ENCODE measurements at places on chromosomes 1 and 21. TPM values are rescaled to one million over a fixed set of nuclear protein-coding genes. Genes with fewer than 3 reads are reported as not detected.

GRCh38 chr1:192808518-192809306 lies at the start of gene RGS2:
Gene RGS2, plus strand, starts transcription at chr1:192809039. Its CDS starts 33 bp downstream, at chr1:192809072.
- DNase-seq: peak; percentile 83

DNA sequence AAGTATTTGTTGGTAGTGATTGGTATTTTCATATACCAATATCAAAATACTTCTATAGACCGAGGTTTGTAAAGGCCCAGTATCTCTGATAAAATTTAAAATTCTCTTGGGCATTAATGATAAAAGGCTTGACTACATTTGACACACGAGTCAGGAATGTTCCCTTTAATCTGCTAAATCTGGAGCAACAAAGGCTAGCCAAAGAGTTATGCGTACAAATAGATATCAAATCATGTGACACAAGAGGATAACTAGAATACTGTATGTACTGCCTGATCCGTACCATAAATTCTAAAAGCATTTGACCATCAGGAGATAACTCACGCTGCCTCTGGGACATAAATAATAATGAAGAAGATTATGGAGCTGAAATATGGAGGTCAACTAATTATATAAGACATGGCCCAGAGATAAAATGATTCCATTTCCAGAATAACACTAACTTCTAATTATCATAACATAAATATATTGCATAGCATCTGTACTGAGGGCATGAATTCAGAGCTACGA lies 64.2 kb upstream of the SH3GLB1 start:
- no peak for DNase-seq

- no peak for DNase-seq
Observed at GRCh38 chr1:46996659-46997281, 26.7 kb upstream of the CYP4X1 start.

DNA sequence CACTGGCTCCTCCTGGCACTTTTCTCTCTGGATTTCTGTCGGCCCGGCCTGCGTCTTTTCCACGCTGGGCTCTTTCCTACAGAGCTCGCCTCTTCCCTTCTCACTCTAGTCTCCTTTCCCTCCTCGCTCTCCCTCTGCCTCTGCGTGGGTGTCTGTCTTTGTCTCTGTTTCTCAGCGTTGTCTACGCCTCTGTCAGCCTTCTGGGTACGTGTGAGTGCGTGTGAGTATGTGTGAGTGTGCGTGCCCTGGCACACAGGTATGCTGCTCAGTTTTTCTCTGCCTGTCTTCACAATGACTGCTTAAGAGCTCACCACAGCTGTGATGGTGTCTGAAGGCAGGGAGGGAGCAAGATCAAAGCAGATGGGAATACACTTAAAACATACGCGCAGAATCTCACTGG lies 77.7 kb downstream of the KIRREL1 start:
- DNase-seq: peak; percentile 22

DNA sequence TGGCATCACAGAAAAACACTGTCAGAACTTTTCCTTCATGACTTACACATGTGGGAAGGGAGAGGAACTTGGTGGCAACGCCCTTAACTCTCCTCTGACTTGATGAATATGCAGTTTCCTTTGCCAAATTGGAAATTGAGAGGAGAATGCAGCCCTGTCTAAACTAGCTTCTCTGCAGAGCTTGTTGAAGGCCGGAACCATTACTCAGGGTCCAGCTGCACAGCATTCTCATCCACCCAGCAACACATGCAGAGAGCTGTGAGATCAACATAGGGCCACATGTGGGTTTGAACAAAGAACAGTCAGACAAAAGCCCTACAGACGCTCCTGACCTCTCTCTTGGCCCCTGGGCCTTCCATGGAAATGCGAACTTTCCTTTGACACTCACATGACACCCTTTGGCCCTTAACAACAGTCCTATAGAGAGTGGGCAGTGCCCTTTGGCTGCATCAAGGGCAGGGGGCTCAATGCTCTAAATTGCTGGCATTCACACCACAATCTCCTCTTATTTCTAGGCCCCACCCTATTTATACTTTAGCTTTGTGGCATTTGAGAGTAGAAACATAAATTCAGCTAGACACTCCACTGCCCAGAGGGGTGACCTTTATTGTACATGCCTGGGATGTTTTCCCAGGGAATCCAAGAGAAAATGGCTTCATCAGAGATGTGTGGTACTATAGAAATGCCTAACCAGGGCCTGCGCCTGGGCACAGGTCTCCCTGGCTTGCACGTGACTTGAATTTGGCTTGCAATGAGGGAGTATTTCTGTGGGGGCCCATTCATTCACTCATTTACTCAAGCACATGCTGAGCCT lies 64.4 kb downstream of the CDC7 start:
- no peak for DNase-seq

GRCh38 chr1:224160171-224160682 lies 22.8 kb upstream of the DEGS1 start:
- DNase-seq: no peak

- no peak for DNase-seq
Observed at GRCh38 chr1:147388969-147389368, 146.5 kb downstream of the CHD1L start.

DNA sequence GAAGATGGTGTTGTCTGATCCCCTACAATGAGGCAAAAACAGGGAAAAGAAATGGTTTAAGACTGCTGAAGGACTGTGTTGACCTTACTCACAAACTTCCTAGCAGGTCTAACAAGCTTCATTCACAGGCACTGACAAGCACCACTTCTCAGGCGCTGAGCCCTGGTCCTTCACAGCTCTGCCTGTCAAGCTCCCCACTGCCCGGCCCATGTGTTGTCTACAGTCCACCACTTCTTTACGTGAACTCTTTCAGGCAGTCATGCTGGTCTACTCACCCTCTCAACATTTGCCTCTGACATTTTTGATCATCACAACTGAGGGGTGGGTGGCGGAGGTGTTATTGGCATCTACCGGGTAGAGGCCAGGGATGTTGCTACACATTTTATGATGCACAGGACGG lies 40.7 kb upstream of the MYBPHL start:
- no peak for DNase-seq

DNA sequence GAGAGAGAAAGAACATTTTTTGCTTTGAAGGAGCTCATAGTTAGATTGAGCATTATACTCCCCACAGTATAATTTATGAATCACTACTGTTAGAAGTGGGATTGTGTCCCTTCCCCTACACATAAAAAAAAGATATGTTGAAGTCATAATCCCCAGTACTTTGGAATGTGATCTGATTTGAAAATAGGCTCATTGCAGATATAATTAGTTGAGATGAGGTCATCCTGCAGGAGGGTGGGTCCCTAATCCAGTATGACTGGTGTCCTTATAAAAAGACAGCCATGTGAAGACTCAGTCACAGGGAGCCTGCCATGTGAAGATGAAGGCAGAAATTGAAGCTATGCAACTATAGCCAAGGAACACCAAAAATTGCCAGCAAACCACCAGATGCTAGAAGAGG lies 76.4 kb downstream of the TGFB2 start:
- no peak for DNase-seq

DNA sequence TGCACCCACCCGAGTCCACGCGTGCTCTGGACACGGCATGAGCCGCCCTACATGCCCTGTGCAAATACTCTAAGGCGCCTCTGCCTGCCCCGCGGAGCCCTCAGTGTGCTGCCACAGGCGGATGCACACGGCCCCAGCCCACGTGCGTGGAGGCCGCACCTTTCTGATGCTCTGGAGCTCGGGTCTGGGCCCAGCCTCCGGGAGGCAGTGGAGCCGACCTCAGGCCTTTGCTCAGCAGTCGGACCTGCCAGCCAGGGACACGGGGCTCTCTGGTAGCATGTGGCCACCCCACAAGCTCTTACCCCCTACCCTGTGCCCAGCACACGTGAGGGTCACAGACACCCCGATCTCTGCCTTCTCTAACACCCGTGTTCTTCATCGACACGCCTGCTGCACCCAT lies 2.1 kb downstream of the TMEM240 start:
- DNase-seq: no peak

DNA sequence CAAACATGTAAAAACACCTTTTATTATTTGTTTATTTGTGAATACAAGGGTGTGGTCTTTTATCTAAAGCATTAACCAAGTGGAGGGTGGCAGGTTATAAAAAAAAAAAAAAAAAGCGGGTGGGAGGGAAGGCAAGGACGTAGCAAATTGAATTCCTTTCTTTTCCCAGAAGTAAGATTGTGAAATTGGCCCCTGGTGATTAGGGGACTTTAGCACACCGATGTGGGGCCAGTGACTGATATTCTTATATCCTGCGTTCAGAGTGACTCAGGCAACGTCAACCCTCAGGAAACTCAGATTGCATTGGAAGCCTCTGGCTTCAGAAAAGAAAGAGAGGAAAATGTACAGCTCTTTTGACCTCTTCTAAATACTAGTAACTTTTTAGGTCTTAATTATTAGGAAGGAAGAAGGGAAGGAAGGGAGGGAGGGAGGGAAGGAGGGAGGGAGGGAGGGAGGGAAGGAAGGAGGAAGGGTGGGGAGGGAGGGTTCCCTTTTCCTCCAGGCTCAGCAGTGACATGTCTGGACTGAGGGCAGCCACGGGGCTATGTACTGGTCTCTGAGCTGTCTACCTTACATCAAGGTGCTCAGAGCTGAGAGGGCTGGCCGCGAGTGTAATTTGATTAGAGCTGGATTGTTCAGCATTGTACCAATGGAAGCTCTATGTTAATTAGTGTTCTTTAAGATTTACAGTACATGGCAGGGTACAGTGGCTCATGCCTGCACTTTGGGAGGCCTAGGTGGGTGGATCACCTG lies 30.2 kb downstream of the EVA1C start:
- DNase-seq: no peak

GRCh38 chr1:232386294-232386693 lies 243.6 kb downstream of the SIPA1L2 start:
- no peak for DNase-seq

DNA sequence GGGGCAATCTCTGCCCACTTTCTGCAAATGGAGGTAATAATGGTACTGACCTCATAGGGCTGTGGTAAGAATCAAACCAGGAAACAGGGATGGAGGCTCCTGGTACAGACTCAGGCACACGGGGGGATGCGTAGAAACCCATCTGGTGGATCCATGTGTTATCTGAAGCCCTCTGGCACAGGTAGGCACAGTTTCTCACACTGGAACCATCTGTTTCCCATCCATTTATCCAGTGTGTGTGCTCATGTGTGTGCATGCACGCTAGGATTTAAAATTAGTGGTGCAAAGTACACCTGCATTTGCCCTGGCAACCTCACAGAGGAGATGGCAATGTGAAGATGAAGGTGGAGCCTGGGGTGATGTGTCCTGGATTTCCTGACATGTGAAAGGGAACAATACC lies 103.3 kb downstream of the RAVER2 start:
- no peak for DNase-seq

- no peak for DNase-seq
Observed at GRCh38 chr1:235996048-235996785, 68.7 kb downstream of the NID1 start.

- no peak for DNase-seq
Observed at GRCh38 chr1:208254376-208254775, 10.2 kb upstream of the PLXNA2 start.

DNA sequence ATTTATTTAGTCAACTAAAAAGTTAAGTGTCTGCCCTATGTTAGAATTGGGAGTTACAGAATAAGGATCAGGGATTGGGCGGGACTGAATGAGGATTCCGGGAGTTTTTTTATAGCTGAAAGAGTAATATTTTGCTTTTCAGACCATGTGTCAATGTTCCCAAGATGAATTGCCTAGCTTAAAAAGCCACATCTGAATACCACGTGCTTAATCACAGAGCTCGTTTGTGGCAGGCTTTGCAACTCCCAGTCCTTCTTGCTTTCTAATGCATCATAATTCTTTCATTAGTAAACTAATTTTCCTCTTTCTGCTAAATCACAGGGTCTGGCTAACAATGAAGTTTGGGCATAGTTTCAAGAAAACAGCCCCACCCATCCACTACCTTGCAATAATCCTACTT lies 4.2 kb upstream of the BCL10 start:
- no peak for DNase-seq

GRCh38 chr1:221824025-221824424 lies 82.1 kb upstream of the DUSP10 start:
- DNase-seq: no peak

GRCh38 chr1:62809788-62810187 lies 25.9 kb downstream of the ATG4C start:
- no peak for DNase-seq

DNA sequence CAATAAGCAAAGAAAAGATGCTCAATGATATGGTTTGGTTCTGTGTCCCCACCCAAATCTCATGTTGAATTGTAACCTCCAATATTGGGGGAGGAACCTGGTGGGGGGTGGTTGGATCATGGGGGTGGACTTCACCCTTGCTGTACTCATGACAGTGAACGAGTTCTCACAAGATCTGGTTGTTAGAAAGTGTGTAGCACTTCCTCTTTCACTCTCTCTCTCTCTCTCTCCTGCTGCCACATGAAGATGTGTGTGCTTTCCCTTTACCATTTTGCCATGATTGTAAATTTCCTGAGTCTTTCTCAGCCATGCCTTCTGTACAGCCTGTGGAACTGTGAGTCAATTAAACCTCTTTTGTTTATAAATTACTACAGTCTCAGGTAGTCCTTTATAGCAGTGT lies 248.4 kb downstream of the HHIPL2 start:
- no peak for DNase-seq

GRCh38 chr1:111251570-111251969 lies 24.1 kb downstream of the CHI3L2 start:
- no peak for DNase-seq

DNA sequence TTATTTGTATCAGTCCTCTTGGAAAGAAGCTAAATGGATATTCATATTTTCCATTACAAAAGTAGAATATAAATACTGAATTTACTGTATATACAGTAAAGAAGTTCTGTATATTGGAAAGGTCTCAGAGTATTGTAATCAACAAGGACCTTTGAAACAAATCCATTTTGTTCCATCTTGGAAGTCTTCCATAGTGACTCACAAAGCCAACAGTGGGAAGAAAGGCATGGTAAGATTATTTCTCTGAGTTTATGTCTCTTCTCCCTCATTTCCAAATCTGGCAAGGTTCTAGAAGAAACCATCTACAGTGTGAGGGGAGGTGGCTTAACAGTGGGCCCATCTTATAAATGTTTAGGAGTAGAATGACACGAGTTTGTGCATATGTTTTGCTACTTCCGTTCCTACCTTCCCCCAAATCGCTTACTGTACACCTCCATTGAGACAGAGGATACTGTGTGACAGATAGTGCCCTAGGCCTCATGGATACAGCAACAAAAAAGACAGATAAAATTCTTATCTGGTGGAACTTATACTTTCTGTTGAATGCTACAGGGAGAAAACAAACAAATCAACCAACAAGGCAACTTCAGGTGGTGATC lies 22.1 kb upstream of the SSX2IP start:
- DNase-seq: no peak

GRCh38 chr1:117396074-117396473 lies 28.8 kb downstream of the MAN1A2 start:
- no peak for DNase-seq

KANK4 gene
- total RNA-seq: 0.47 TPM

SYT6 gene
- total RNA-seq: 7.3 TPM

HSD11B1 gene
- total RNA-seq: not detected

SEC16B gene
- 0.78 TPM for total RNA-seq

TMEM52 gene
- total RNA-seq: 1.1 TPM

ZNF670 gene
- 24.8 TPM for total RNA-seq

RPAP2 gene
- 41.5 TPM for total RNA-seq

HFM1 gene
- 56.5 TPM for total RNA-seq

DNALI1 gene
- 3.1 TPM for total RNA-seq

GALNT2 gene
- 32.8 TPM for total RNA-seq

A3GALT2 gene
- total RNA-seq: not detected

PADI1 gene
- total RNA-seq: not detected

JAM2 gene
- total RNA-seq: 22.3 TPM

DMRTA2 gene
- 5.8 TPM for total RNA-seq

PLOD1 gene
- total RNA-seq: 23.9 TPM

S100A2 gene
- total RNA-seq: not detected

CD5L gene
- 1.2 TPM for total RNA-seq
